ENCODE measurements at places on chromosomes 5 and 9.

- no peak for DNase-seq
Observed at GRCh38 chr5:13700626-13701025, 243.9 kb downstream of the DNAH5 start.

GRCh38 chr5:18699681-18700080, 1065.4 kb downstream of the TAF11L14 start:
- DNase-seq: no peak

DNA sequence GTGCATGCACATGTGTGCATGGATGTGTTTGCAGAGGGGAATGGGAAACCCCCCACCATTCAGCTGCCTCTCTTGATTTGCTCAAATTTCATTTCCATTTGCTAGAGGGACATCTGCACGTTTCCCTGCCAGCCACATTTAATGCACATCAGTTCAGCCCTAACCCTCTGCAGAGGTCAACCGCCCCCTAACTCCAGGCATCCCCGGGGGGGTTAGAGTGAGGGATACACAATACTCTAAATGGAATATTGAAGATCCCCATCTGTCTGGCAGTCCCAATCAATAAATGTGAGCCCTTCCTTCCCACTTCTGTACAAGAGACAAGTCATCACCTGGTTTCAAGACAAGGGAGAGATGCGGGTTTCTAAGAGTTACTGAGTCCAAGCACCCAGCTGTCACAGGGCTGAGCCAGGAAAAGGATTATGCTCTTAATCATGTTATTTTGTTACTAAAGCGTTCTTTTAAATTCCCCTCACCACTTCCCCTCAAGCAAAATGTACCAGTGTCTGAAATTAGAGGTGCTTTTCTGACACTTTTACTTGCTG, 134.1 kb downstream of the SEMA6A start:
- no peak for DNase-seq

GRCh38 chr9:118023644-118024043, 319.4 kb downstream of the TLR4 start:
- no peak for DNase-seq

DNA sequence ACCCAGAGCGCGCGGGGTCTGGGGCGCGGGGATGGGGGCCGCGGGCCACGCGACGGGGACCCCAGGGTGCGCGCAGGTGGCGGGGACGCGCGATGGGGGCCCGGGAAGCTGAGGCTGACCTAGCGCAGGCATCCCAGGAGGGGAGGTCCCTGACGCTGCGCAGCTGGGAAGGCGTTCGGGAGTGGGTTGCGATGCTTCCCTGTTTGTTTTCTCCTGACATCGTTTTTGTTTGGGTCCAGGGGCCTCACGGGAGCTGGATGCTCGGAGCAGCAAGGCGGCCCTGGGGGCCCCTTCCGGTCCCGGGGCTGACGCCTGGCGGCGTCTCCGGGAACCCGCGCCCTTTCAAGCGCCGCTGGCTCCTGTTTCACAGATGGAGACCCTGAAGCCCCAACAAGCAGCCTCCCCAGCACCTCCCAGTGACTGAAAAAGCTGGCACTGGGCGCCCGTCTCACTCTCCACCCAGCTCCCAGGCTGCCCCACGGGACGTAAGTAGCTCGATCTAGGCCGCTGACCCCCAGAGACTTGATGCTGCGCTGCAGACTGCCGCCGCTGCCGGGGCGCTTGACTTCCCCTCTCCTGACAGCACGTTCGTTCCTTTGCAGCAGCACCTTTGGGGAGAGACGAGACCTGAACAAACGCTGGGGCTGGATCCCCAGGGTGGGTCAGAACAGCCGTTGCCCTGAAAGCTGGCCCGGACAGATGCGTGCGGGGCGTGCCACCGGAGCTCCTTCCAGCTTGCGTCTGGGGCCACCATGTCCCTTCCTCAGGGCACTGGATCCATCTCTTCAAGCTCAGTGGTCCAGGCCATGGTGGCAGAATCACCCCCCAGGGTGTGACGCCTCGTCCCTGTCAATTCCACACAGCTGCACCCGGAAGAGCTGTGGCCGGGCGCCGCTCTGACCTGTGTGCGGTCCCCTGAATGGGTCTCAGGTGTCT, 593 bp downstream of the BRD3OS start:
- DNase-seq: peak; percentile 36

- no peak for DNase-seq
Observed at GRCh38 chr9:13948037-13948436, 365.9 kb downstream of the NFIB start.

- DNase-seq: no peak
Observed at GRCh38 chr9:98579700-98580099, 129.0 kb downstream of the GABBR2 start.

DNA sequence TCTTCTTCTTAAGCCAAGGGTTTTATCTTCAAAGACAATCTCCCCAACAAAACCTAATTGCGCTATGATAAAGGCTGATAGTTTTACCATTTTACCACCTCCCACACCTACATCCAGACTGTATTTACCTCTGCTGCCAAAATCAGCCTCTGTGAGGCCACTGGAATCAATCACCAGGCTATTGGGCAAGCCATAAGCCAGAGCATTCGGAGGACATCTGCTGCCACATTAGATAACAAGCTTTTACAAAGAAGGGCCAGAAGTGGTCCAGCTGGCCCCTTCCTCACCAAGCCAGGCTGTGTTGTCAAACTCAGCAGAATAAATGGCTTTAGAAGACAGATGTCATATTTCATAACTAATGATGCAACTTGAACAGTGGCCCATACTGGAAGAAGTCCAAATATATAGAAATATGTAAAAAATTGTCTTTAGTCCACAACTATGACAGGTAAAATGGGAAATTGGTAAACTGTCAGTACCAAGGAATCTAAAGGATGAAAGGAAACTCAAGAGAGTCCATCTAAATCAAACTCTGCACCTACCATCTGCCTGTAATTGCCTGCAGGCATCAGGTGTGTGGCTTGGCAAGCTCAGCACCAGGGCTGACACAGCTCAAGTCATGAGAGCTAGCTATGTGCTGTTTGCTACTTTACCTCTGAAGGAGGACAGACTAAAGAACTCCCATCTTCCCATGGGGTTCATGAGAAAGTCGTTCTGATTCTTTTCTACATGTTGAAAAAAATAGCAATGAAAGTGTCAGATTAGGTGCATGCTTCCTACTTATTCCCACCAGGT, 16.1 kb downstream of the SLC45A2 start:
- DNase-seq: no peak

- no peak for DNase-seq
Observed at GRCh38 chr9:87973122-87973521, 1.2 kb downstream of the CDK20 start.

GRCh38 chr5:17896605-17897004, 262.3 kb downstream of the TAF11L14 start:
- DNase-seq: no peak

DNA sequence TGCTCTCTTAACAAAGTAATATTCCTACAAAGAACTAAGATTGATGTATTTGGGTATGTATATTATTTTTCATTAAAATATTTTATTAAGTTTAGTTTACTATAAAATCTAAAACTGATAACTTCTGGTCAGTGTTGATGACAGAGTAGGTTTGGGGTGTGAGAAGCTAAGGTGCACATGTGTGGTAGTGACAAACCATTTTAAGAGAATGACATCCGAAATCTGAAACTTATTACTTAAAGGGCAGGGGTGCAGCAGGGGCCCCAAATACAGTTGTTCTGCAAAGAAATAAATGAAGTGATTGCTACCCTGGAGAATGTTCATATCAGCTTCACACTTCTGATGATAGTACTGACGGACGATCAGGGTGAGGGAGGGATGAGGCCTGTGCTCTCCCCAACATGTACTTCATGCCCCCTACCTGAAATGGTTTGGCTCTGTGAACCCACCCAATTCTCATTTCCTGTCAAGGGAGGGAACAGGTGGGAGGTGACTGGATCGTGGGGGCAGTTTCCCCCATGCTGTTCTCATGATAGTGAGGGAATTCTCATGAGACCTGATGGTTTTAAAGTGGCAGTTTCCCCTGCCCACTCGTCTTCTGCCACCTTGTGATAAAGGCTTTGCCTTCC, 125.3 kb upstream of the RFX3 start:
- DNase-seq: no peak

DNA sequence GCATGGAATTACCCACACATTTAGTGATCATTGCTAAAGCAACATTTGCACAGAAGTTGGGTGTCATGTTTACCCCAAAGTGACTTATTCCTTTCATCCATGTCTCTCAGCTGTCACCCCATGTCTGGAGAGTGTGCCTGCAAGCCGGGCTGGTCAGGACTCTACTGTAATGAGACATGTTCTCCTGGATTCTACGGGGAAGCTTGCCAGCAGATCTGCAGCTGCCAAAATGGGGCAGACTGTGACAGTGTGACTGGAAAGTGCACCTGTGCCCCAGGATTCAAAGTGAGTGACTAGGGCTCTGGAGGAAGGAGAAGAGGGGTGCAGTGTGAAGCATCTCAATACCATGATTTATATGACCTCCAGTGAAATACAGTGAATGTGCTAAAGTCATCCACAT, 99.9 kb upstream of the PRRC1 start:
- no peak for DNase-seq

- DNase-seq: no peak
Observed at GRCh38 chr9:109558718-109559151, 60.6 kb upstream of the PTPN3 start.

- no peak for DNase-seq
Observed at GRCh38 chr5:141431286-141431685, 979 bp downstream of the PCDHGA12 start.

DNA sequence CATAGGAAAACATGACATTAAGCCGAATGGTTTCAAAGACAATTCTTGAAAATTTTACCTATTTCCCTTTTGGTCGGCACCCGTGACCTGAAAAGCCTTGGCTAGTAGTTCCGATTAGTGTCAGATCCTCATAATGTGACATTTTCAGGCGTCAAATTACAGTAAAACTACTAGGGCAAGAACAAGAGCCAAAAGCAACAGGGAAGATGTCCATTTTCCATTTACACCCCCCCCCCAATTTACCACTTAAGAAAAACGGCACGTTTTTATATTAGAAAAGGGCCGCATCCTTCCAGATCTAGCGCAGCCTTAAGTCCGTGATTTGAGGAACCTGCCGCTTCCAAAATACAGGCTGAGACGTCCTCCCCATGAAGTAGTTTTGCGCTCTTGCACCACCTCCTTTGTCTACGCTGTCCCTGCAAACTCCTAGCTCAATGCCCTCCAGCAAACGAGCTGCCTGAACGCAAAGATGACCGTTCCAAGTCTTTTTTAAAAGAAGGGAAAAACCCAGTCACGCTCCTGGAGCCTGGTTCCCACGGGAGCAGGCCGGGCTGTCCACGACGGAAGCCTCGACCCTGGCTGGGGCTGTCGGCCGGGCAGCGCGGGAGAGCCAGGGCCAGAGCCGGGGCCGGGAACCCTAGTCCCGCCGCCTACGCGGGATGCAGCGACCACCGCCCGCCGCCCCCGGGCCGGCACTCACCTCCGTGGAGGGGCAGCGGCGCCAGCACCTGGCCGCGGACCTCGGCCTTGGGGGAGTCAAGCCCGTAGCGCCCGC, 616 bp downstream of the RNF130 start:
- no peak for DNase-seq

- DNase-seq: no peak
Observed at GRCh38 chr9:129284607-129285291, 106.7 kb upstream of the IER5L start.

DNA sequence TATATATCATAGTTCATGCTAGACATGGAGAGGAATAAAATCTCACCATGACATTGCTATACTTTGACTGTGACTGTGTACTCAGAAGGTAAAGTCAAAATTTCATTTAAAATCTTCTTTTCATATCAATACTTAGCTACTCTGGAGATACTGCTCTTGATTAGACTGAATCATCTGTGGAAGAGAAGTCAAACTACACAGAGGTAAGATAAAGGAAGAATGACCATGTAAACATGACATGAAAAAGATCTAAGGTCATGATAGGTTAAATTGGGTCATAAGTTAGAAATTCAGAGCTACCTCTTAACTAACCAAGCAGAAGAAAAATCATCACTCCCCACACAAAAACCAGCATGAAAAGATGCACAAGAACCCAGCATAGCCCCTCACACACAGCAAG, 44.8 kb upstream of the RLN1 start:
- no peak for DNase-seq

- DNase-seq: no peak
Observed at GRCh38 chr9:116355153-116355921, 201.7 kb downstream of the PAPPA start.

GRCh38 chr5:9801908-9802307, 171.8 kb upstream of the TAS2R1 start:
- DNase-seq: no peak

DNA sequence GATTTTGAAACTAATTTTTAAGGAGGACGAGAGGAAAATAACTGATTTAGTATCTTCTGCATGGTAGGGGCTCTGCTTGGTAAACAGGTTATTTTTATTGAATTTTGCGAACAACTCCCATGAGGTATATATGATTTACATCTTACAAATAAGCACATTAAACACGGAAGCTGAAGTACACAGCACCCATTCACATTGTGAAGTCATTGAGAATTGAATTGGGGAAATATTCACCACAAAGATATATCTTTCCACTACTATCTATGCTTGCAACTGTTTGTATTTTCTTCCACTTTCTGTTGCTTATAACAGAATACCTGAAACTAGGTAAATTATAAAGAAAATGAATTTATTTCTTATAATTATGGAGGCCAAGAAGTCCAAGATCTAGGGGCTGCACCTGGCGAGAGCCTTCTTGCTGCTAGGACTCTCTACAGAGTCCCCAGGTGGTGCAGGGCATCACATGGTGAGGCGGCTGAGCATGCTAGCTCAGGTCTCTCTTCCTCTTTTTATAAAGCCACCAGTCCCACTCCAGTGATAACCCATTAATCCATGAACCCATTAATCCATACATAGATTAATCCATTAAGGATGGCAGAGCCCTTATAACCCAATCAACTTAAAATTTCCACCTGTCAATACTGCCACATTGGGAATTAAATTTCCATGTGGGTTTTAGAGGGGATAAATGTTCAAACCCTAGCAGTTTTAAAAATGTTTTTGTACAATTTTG, 79.0 kb upstream of the ZNF608 start:
- DNase-seq: no peak

- no peak for DNase-seq
Observed at GRCh38 chr5:128881502-128882018, 83.7 kb upstream of the SLC27A6 start.

DNA sequence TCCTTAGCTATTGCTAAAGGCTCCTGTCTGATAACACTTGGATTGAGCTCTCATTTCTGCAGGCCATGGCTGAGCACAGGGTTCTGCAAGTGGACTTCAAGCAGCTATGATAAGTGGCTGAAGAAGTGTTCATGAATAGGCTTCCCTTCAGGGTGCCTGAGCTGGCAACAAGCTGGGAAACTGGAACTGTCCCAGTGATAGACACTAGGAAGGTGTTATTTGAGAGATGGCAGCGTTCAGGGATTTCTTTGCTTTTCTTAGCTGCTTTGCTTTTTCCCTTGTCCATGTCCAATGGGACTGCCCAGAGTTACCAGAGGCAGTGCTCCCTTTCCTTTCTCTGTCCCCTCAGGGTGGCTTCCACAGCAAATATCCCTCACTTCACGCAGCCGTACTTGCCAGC, 75.8 kb downstream of the INIP start:
- no peak for DNase-seq
